ENCODE measurements at places on chromosomes 1 and 21. TPM values are rescaled to one million over a fixed set of nuclear protein-coding genes. Genes with fewer than 3 reads are reported as not detected.

DNA sequence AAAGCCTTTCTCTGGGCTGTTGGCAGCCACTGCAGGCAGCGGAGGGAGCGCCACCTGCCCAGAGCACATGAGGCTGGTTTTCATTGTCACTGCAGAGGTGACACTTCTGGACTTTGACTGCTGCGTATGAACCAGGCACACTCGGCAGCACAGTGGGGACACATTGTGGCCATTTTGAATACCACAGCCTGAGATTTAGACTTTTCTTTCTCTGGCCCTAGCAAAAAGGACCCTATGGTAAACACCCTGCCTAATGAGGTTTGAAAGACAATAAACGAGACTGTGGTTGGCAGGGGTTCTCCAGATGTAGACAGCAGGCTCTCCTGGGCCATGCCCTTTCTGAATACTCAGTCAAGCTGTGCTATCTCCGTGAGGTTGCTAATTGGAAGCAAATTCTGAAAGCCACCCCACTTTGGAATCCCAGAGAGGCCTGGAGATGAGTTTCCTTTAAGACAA lies 12.0 kb upstream of the KCNE2 start:
- peak; percentile 72 for DNase-seq

DNA sequence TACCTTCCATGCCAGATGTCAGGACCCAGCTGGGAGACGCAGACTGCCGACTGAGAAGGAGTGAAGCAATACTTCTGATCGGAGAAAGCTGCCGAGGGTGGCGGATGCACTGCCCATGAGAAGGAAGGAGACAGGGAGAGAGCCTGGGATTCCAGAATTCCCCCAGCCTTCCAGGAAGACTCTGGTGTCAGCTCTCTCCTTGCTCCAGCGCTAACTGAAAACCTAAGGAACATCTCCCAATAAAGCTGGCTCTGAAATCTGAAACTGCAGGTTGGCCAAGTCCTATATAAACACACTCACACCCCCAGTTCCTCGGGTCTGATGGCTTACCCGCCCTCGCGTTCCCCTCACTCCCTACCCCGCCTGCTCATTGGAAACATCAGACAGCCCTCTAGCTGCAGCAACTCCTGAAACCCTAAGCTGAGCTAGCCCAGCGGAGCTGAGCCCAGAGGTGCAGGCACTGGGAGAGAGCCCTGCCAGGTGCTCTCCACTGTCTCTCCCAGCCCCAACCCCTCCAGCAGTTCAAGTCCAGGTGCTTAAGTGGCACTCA lies 52.3 kb downstream of the PLEKHA6 start:
- no peak for DNase-seq

- DNase-seq = no peak
Measured at GRCh38 chr1:47938520-47938919, 58.7 kb downstream of the TRABD2B start.

DNA sequence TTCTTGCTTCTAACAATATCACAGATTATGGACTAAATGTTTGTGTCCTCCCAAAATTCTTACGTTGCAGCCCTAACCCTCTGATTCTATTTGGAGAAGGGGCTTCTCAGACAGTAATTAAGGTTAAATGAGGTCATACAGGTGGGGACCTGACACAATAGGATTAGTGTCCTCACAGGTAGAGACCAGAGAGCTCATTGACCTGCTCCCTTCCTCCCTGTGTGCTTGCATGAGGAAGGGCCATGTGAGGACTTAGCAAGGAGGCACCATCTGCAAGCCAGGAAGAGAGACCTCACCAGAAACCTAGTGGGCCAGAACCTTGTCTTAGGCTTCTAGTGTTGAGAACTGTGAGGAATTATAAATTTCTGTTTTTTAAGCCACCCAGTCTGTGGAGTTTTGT lies 322.6 kb downstream of the SMYD3 start:
- no peak for DNase-seq

The AMY1A gene
- not detected for total RNA-seq

- no peak for DNase-seq
Measured at GRCh38 chr1:207651583-207651982, 6.7 kb downstream of the CR1L start.

The C1orf185 gene
- not detected for total RNA-seq

- DNase-seq = no peak
Measured at GRCh38 chr1:149962736-149963135, 26.1 kb upstream of the MTMR11 start.

GRCh38 chr1:147631839-147632238 lies 38.5 kb downstream of the ACP6 start:
- no peak for DNase-seq

The PSMB4 gene
- 452 TPM for total RNA-seq

GRCh38 chr1:207077470-207078377 lies 10.9 kb upstream of the C4BPB start:
- peak; percentile 92 for DNase-seq

DNA sequence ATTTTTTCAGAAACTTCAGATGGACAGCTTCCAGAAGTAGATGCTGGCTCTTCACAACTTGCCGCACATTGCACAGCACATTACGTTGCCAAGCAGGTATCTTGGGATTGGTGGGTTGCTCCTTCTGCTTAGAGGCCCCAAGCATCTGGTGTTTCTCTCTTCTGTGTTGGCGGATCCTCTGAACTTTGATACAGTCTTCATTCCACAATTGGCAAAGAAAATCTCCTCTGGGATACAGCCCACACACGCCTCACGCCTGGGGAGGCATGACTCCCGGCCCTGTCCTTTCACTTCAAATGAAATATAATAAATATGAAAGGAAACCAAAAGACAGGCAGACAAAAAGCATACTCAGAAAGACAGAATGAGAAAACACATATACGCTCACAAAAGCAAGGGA lies 72.3 kb upstream of the PPP2R5A start:
- DNase-seq = no peak

The SPATA45 gene
- total RNA-seq = not detected

The FLG2 gene
- total RNA-seq = not detected

GRCh38 chr1:41850029-41850428 lies 68.7 kb downstream of the HIVEP3 start:
- DNase-seq = peak; percentile 74

The FCGR3A gene
- not detected for total RNA-seq

- peak; percentile 73 for DNase-seq
Measured at GRCh38 chr1:3564921-3565831, 46.1 kb downstream of the MEGF6 start.

The SLC16A1 gene
- 79.2 TPM for total RNA-seq

The C1orf141 gene
- total RNA-seq = not detected

DNA sequence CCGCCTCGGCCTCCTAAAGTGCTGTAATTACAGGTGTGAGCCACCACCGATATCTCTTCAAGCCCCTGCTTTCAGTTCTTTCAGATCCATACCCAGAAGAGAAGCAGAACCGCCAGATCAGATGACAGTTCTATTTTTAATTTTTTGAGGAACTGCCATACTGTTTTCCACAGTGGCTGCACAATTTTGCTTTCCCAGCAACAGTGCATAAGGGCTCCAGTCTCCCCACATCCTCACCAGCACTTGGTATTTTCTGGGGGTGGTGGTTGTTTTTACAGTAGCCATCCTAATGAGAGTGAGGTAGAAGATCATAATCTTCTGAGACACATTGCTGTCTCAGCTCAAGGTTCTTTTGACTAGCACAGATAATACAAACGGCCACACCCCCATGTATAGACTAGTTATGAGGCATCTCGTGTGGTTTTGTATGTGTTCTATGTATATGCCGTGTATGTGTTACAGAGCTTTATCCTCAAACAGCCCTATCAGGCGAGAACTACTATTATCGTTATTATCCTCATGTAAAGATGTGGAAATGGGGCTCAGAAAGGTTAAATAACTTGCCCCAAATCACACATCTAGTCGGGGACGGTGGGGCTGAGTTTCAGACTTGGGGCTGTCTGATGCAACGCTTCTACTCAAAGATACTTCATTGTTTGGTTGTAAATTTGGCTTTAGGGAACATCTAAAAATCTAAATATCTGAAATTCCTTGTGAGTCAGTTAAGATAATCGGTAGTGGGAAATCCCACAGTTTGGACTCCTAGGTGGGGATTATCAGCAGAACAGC lies 12.0 kb downstream of the FHAD1 start:
- DNase-seq = no peak

DNA sequence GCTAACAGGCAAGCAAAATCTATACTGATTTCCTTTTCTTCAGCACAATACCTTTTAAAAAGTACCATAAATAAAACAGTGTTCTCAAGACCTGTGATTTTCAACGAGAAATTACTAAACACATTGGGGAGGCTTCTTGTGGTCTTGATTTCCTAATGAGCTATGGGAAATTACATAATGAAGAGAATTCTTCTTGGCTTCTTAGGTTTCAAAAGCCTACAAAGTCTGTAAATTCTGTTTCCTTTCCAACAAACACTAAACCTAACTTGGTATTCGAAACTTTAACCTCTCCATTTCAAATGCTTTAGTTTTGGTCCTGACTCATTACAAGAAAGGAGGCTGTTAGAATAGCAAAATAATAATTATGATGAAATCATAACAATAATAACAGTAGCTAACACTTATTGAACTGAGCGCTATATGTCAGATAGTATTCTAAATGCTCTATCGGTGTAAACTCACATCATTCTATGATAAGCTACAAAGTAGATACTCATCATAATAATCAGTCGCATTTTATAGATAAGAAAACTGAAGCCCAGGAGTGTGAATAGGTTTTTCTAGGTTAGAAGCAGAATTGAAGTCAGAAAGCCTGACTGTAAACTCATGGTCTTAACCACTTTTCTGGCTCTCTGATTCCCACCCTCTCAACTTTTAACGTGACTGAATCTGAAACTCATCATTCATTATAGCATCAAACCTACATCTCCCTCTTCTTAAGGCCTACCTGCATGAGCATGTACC lies 486.7 kb downstream of the SMYD3 start:
- DNase-seq = no peak

DNA sequence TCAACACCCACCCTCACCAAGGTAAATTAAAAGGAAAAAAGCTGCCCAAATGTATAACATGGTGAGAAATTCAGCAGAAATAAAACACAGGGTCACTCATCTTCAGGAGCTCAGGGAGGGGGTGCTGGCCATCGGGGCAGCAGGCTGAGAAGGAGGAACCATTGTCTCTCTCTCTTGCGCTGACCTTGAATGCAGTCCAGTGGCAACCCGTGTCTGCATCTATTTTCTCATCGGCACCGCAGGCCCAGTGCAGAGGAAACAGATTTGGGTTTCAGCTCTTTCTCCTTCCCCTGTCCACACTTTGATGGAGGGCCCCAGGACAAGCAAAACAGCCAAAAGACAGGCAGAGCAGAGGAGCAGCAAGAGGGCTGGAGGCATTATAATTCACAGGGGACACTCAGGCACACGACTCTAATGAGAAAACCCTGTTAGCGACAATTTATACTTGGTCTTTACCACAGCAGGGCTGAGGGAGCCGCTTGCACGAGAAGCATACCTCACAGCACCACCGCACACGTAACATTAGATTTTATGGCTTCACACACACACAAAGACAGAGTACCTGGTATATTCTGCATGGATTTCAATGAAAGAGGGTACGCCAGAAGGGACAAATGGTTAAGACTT lies 18.6 kb downstream of the MKNK1 start:
- no peak for DNase-seq

The UBE2U gene
- not detected for total RNA-seq

The CELA3A gene
- not detected for total RNA-seq

DNA sequence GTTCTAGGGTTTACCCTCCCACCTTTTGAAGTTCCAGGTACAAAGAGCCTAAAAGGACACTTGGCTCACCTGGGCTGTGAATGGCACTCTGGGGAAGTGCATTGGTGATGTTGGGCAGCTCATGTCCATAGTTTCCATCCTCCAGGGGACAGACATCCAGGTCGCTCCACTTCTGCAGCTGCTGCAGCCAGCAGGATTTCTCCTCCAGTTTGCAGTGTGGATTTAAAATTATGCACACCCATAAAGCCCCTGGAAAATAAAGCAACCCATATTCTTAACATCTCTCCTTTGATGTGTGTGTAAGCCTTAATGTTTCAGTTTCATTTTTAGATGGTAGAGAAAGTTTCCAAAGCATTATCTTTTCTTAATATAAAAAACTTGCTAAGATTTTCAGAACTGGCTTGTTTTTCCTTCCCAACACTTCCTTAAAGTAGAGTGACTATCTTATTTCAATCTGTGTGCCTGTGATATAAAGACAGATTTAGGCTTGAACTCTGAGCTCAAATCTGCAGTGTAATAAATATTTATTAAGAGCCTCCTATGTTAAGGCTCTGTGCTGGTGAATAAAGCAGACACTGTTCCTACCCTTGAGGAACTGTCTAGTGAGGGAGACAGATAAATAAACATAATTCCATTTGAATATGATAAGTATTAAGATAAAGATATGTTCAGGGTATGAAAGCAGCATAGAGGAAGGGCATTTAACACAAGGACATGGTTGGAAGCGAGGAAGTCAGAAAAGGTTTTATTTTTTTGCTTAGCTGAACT lies 39.1 kb downstream of the UROD start:
- DNase-seq = peak; percentile 69
